ENCODE measurements at places on chromosomes 5 and 9.

DNA sequence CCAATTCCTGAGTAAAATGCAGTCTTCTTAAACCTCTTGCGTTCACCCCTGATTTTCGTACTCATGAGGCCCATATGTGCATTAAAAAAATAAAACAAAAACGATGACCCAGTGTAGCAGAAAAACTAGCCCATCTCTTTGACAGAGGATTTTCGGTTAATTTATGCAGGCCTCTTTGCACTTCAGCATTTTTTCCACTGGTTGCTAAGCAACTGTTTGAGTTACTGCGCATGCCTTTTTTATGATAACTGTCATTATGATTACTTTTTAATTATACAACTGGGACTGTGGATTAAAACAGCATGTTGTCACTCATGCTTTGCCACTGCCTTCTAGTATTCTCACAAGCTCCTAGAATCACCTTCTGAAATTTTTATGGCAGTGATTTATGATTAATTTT is 165.0 kb downstream of the SMARCA2 start:
- no peak for DNase-seq

DNA sequence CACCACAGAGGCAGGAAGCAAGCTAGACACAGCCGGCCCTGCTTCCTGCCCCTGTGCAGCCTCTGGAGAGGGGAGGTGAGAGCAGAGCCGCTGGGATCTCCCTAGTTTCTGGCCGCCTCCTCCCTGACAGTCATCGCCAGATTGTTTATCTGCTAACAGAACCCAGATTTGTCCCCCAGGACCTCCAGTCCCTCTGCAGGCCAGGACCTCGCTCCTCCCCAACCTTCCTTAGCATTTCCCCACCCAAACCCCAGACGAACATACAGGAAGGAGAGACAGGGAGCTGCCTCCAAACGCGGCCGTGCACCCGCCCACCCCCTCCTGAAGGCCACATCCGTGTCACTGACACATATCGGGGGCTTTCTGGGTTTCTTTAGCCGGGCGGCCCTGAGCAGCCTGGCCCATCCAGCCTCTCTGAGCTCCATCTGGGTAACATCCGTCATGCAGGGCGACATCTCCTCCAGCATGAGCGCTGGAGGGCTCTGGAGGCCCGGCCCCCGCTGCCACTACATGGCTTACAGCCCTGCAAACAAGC is 47.5 kb downstream of the DBH start:
- no peak for DNase-seq

GRCh38 chr5:91366551-91366950 is 16.6 kb downstream of the ARRDC3 start:
- no peak for DNase-seq

DNA sequence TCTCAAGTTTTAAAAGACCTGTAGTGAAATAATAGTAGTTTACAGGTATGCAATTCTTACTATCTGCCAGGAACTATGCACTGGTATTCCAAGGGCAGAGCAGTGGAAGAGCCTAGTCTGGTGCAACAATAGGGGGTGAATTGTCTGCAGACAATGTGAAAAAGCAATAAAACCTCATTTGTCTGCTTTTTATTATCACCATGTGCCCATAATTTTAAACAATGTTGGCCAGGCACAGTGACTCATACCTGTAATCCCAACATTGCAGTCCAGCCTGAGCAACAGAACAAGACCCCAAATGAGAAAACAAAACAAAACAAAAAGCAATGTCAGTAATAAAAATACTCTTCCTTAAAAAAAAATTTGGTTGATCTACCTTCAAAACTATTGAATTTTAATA is 12.2 kb upstream of the SLC44A1 start:
- no peak for DNase-seq

DNA sequence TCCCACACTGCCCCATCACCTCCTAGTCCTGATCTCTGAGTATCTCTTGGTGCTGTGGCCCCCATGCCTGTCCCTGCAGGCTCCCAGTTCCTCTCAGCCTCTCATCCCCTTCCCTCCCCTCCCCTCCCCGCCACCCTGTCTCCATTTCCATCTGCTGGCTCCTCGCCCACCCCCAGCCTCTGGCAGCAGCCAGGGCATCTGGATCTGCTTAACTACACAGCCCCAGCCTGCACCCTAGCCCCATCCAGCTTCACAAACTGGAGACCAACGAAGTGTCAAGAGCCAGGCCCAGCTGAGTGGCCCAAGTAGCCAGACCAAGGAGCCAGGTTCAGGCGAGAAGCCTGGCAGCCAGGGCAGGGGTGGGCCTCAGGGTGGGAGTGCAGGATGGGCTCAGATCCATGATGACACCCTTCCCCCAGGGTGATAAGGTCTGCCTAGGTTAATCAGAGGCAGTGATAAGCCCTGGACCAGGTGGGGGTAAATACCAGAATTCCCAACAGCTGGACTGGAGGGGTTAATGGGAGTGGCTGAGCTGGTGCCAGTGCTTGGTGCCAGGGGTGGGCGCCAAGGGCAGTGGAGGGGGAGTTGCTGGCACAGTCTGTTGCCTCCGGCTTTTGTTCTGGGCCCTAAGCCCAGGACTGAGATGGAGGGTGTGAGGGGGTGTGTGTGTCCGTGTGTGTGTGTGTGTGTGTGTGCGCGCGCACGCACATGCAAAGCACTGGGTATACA is 2.5 kb downstream of the IL11RA start:
- no peak for DNase-seq

DNA sequence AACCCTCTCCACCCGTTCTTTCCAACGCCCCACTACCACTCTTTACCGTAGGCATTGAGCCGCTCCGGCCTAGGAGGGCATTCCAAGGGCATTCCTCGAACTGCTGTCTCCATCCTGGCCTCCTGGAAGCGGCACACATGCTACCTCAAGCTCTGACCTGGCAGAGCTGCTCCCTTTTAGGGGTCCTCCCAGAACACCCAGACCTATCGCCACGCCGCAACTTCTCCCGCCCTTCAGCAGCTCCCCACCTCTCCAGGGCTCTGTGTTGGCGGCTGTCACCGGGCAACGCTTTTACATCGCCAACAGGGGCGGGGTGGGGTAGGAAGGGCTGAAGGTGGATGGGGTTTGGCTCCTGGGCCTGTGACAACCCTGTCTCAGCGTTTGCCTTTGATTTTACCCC is 4.6 kb upstream of the MYORG start:
- peak; percentile 60 for DNase-seq

DNA sequence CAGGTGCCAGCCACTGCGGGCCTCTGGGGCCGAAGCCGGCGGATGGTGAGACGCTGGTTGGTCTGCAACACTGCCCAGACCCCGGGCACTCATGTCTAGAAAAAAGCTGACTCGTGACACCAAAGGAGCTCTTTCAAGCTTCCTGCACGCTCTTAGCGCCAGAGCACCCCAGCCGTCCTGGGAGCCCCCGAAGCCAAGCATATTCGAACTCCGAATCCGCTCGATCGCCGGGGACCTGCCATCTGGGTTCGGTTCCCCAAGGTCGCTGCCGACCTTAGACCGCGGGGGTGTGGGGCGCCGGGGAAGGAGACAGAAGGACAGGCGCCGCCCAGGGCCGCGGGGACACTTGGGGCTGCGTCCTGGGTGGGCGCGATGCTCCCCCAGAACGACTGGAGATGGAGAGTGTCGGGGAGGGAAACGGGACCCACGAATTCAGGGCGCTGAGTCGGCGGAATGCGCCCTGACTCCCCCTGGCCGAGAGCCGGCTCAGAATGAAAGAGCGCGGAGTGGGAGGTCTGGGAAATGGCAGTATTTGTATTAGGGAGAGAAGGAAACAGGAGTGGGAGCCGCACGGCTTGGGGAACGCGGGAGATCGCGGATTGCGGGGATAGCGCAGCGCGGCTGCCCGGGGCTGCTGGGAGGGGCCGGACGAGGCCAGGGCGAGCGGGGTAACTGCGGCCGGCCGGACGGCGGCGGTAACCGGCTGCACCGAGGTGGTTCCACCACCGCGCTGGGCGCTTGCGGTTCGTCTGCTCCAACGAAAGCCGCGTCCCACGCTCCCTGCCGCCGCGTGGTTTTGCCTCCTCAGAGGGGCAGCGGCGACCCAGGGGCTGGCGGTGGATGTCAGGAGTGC is 20.1 kb upstream of the MARCHF6 start:
- peak; percentile 65 for DNase-seq

GRCh38 chr5:179802950-179803562 is 3.6 kb downstream of the MGAT4B start:
- DNase-seq: peak; percentile 50

DNA sequence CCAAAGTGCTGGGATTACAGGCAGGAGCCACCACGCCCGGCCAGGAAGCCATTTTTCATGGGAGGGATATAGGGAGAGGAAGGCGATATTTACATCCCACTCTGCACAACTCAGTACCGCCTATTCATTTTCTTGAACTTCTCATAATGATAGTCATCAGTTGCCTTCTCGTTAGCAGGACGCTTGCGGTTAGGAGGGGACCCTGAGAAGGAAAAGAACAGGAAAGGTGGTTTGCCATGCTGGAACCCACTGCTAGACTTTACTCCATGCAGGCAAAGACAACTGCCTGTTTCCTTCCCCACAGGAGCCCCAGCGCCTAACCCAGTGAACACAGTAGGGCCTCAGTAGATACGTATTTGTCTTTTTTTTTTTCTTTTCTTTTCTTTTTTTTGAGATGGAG is 4.1 kb upstream of the TOR1A start:
- DNase-seq: no peak

DNA sequence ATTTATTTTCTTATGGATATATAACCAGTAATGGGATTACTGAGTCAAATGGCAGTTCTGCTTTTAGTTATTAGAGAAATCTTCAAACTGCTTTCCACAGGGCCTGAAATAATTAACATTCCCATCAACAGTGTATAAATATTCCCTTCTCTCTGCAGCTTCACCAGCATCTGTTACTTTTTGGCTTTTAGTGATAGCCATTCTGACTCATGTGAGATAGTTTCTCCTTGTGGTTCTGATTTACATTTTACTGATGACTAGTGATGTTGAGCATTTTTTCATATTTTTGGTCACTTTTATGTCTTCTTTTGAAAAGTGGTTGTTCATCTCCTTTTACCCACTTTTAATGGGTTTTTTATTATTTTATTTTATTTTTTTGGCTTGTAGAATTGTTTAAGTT is 1290.3 kb upstream of the CDH9 start:
- no peak for DNase-seq

DNA sequence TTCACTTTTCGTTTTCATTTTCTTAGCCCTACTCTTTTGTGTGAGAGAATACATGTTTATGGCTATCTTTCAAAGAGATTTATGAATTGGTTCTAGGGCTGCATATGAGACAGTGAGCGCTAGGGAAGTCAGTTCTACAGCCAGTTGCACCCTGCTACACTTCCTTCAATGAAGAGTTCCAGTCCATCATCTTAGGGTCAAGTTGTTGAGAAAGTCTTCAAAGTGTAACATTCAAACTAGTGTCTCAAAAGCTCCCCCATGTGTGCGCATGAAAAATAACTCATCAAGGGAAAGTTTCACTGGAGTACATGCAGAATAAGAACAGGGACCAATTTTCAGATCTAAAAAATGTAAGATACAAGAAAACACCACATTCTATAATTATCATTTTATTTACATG is 317.2 kb downstream of the DEPDC1B start:
- no peak for DNase-seq

DNA sequence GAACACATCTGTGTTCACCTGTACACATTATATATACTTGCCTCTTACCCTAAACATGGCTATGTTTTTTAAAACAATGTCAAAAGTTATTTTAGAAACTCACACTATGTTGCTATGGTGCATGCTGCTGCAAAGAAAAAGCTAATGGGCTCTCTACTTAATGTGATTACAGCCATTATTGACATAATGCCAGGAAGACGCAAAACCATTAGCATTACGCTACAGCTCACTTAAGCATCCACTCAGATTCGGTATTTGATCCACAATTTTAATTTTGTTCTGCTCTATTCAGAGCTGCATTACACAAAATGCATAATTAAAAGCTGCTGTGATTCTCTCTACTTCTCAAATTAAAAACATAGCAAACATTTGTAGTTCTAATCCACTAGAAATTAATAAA is 395.2 kb downstream of the BNC2 start:
- DNase-seq: no peak

DNA sequence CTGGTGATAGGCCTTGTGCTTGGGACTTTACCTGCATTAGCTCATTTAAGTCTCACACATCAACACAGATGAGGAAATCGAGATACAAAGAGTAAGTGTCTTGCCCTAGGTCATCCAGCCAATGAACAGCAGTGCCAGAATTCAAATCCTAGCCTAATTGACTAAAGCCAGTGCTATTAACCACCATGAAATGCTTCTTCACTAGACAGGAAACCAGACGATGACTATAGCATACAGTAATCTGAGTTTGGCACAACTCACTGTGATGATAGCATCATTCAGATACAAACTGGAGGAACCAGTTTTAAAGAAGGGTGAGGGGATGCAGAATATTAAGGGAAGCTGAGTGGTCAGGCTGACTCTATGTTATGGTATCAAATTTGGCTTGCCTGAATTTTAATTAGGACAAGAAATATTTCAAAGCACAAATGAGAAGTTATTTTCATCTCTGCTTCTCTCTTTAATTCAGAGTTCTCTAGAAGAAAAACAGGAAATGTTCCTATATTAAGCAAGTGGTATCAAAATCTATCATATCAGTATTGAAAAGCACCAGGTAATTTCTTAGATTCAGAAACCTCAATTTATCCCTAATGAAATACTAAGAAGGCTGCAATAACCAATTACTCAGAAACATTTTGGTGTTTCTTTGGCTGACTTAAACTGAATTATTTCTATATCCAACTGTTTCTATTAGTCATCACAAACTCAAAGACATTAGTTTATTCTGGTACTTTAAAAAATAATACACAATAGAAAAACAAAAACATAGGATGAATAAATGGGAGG is 147.0 kb upstream of the RASA1 start:
- DNase-seq: no peak

DNA sequence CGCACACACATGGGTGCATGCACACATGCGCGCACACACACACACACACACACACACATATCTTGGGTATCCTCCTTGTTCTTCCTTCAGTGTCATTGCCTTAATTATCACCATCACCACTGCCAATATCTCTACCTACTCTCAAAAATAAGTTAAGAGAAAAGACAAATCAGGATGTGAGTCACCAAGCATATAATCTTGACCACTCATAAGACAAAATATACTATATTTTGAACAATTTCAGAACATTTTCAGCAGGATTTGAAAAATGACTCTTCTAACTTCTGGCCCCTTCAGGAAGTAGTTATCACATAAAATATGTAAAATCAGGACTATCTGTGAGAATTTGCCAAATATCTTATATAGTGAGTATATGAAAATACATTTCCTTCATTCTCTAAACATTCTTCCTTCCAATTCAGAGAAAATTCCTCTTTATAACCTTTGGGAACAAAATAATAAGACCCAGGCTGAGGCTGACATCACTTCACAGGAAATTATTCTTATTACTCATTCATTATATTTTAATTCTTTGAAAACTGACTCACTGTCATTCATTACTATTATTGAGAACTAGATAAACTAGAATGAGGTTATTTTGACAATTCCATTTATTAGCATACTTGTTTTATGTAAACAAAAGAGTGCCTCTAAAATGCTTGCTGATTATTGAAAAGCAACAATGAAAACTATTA is 772.0 kb upstream of the ACO1 start:
- DNase-seq: no peak

GRCh38 chr5:131589510-131590348 is 45.3 kb downstream of the RAPGEF6 start:
- peak; percentile 20 for DNase-seq

GRCh38 chr5:78953092-78953800 is 31.9 kb downstream of the ARSB start:
- no peak for DNase-seq

GRCh38 chr9:109488791-109489492 is 9.2 kb downstream of the PTPN3 start:
- no peak for DNase-seq

Measured in WTC11 (cell line).